ENCODE measurements at places on chromosomes 3 and 15.

DNA sequence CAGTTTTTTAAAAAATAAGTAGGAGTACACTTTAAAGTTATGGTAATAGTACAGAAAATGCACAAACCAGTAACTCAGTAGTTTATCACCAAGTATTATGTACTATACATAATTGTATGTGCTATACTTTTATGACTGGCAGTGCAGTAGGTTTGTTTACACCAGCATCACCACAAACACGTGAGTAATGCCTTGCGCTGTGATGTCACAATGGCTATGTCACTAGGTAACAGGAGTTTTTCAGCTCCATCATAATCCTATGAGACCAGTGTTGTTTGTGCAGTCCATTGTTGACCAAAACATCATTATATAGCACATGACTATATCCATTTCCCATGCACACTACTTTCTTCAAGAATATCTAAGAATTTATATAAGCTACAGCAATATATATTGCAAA is 68.4 kb upstream of the TSPAN3 start:
- no peak for DNase-seq

DNA sequence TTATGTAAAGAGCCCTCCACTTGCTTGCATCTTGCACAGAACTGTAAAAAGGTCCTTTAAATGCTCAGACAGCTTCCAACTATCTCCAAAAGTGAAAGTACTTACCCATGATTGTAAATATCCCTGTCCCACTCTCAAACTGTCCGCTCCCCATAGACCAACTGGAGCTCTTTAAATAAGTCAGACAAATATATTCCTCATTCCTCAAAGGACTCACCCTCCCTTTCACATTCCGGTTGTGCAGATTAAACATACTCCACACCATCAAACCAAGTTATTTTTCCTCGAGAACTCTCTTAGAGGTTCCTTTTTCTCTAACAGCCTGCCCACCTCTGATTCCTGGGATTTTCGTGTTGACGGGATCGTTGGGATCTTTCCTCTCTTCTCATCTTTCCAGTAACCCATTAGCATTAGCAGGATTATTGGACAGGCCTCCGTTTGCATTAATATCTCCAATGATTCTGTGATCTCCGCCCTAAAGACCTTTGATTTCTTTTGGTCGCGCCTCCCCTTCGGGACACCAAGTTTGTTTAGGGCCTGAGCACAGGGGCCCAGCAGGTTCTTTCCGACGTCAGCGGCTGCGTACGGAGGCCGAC is 763 bp downstream of the GOLGB1 start:
- DNase-seq = no peak

DNA sequence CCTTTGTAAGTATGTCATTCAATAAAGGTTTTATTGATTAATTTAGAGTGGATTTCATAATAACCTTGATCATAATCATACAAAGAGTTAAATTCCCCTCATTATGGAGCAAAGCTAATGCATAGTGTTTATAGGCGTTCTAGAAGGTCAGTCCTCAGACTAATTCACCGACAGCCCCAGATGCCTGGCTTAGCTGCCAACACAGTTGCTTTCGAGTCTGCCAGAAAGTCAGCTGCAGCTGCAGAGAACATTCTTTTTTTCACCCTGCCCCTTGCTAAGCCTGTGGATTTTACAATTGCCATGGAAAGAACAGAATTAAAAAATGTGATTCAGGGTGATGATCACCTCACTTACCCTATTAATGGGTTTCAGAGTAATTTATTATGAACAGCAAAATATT is 21.2 kb downstream of the CADM2 start:
- no peak for DNase-seq

DNA sequence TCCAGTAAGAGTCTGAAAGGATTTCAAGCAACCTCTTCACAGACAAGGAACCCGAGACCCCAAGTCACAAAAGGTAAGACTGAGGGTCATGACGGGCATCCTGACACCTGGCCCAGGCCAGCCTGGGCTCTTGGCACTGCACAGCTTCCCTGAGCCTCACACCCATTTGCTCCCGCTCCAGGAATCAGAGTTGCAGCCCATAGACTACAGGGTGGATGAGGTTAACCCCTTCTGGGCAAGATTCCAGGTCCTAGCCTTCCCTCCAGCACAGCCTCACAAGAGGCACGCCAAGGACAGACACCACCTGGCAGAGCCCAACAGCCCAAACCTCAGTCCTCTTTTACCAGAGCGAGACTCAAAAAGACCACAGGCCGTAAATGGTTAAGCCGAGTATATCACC is 36.2 kb downstream of the RBPMS2 start:
- DNase-seq = no peak

- no peak for DNase-seq
Observed at GRCh38 chr15:60074181-60074885, 70.2 kb downstream of the FOXB1 start.

DNA sequence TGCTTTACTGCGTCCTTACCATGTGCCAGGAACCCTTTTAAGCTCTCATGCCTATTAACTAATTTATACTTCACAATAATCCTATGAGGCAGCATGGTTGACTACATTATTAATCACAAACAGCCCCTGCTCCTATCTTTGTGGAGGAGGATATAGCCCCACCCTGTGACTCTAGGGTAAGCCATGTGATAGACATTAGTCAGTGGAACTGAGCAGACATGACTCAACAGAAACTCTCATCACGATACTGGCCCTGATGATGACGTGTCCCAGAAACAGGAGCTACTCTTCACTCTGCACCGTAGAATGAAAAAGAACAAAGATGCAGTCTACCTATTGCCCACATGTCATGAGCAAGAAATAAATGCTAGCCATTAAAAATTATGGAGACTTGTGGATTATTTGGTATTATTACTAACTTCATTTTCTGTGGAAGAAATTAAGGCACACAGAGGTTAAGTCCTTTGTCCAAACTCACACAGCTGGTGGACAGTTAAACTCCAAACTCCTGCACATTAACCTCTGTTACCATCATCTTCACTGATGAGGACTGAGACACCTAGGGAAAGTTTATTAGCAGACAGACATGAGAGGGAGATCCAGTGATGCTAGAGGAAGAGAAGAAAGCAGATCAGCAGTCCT is 51.2 kb downstream of the CFAP20DC start:
- no peak for DNase-seq

DNA sequence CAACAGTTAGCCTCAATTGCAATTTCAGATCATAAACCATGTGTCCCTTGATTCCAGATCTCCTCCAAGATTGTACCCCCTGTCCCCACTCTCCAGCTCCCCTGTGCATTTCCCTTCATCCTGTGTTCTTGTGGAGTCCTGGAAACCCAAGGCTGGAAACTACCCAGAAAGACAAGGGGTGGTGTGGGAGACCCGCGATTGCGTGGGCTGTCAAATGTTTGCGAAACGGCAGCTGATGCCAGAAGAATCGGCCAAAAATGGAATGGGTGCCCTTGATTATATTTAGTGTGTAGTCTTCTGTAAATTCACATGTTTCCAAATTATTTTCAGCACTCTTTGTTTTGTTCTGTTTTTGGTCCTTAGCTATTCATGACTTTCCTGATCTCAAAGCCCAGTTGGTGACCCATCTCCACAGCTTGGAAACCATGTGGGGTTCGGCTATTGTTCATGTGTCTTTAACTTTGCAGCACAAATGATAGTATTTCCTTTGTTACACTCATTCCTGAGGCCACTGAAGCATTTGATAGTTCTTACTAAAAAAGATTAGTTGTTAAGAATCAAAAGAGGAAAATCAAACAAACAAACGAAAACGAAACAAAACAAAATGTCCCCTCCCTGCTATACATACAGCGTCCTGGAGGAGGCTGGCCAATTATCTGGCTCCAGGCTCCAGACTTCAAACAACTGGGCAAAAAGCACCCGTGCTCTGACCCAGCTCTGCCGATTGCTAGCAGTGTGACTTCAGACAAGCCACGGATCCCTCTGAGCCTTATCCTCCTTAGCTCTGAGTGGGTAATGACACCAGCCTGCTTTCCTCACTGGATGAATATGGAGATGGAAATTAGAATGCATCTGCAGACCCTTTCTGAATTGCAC is 120.9 kb downstream of the CACNA2D3 start:
- DNase-seq = no peak

DNA sequence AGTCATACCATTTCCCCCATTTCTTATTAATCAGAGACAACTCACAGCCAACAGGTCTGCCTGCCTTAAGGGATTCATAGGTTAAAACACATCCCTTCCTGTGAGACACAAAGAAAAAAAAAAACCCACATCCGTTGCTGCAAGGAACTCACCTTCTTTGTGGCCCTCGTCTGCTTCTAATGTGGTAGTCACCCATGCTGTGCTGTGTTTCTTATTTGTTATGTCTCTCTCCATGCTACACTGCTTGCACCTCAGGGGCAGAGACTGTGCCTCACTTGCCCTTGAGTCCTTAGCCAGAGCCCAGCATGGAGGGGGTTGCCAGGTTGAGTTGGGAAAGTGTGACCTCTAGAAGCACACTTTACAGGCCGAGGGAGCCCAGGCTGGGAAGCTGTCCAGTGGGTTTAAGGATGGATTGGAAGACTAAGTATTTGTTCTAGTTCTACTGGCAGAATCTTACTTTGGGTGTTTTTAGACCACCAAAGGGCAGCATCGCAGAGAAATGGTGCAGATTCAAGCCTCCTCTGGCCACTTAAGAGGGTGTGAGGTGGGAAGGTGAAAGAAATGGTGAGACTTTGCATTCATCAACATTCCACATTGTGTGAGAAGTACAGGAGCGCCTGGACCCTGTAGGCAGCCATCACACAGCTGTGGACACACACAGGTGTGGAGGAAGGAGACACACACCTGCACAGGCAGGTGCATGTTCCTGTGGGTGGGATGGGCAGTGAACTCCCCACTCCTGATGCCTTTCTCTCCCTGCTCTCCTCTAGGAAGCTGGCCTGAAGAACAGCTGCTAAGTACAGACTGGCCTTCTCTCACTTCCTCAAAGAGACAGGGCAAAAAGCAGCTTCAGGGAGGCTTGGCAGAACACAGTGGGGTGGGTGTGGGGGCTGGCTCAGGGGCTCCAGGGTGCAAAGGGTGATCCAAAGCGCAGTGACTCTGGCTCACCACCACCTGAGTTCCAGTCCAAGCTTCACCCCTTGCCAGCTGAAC is 48.8 kb downstream of the GLB1 start:
- DNase-seq = no peak

- no peak for DNase-seq
Observed at GRCh38 chr15:48861813-48862431, 16.0 kb upstream of the EID1 start.

GRCh38 chr3:94694894-94695293 is 632.0 kb downstream of the NSUN3 start:
- DNase-seq = no peak

- no peak for DNase-seq
Observed at GRCh38 chr3:126661532-126662364, 6.8 kb upstream of the TXNRD3 start.

- DNase-seq = no peak
Observed at GRCh38 chr3:192494174-192494573, 233.2 kb downstream of the FGF12 start.

- DNase-seq = peak; percentile 71
Observed at GRCh38 chr3:138946663-138947494, at the start of the genes FOXL2 and FOXL2NB. FOXL2 (minus strand) TSS chr3:138947137; CDS start chr3:138946722, 415 bp downstream. FOXL2NB (plus strand) TSS chr3:138947217; CDS start chr3:138947365, 148 bp downstream.

GRCh38 chr3:124213641-124214040 is 221.7 kb upstream of the ROPN1 start:
- no peak for DNase-seq

DNA sequence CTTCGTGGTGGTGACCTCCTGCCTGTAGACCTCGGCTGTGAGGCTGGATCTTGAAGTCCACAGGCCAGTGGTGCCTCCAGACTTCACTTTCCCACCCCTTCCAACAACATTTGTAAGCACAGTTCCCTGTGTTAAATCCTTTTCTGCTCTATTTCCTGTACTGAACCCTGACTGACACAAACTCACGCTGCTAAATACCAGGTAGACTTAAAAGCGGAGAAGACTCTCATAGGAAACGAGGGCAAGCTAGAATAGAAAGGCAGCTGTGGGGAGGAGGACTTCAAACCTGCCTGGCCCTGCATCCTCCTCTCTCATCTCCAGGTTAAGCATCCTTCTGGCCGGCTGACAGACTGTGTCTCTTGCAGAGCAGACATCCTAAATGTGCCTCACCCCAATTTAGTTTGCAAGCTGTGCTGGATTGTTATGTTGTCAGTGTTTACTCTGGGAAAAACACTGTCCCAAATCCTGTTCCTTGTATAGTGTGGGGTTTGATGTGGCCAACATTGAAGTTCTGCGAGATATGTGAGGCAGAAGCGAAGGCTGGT is 58.5 kb upstream of the LARS2 start:
- DNase-seq = no peak

DNA sequence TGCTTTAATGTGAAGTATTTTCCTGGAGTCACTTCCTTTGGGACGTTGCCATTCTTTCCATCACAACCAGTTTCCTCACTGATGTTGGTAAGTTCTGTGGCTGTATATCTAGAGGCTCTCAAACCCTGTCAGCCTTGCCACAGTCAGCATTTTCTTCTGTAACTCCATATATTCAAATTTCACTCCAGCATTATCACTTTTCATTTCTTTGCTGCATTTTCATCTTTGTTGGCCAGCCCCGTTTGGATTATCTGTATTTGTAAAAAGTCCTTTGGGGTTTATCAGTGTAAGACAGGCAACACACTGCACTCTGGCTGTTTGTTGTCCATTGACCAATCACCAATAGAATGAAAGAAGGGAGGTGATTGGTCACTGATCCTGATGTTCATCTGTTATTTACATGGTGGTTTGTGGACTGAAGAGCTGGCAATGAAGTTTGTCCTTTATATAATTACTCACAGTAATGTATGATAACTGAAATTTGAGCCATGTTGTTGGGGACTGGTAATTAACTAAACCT is 20.3 kb downstream of the GMPS start:
- no peak for DNase-seq

GRCh38 chr3:195563317-195563716 is 20.2 kb upstream of the PPP1R2 start:
- no peak for DNase-seq

GRCh38 chr3:46853441-46854415 is 9.5 kb downstream of the MYL3 start:
- DNase-seq = no peak

- DNase-seq = no peak
Observed at GRCh38 chr3:23108451-23109057, 94.6 kb upstream of the UBE2E2 start.

- peak; percentile 76 for DNase-seq
Observed at GRCh38 chr3:41199866-41200668, 762 bp downstream of the CTNNB1 start.

GRCh38 chr3:134858441-134859035 is 63.5 kb downstream of the EPHB1 start:
- DNase-seq = no peak

All from ecto neural progenitor cell (in vitro differentiated cells).